ENCODE measurements at places on chromosomes 11 and 22.

DNA sequence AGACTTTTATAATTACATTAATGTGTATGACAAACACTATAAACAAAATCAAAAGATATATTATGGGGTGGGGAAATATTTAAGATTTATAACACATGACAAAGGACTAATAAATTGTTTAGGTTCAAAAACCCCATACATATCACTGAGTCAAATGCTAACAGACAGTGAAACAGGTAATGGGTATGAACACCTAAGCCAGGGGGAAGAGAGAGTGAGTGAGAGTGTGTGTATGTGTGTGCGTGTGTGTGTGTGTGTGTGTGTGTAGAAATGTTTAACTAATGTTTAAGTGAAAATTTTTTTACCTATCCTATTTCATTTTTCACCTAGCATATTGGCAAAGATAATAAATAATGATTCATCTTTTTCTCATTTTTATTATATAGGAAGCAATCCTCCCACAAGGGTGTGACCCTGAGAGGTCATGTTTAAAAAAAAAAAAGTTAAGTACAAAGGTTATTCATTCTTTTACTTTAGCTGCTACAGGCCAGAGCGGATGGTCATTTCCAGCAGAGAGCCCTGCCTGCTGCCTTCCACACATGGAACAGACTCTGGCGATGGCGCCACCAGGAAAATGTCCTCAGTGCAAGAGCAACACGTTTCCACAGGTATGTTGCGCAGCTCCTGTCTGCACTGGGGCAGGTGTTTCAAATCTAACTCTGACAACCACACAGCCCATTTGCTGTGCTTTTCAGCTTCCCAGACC, 72.9 kb downstream of the PISD start:
- no peak for DNase-seq

- DNase-seq: no peak
Observed at GRCh38 chr22:32416556-32417085, 4.6 kb upstream of the RTCB start.

- no peak for DNase-seq
Observed at GRCh38 chr22:44186737-44187136, 6.0 kb downstream of the PARVG start.

GRCh38 chr22:23137905-23138561, 3.8 kb downstream of the RSPH14 start:
- no peak for DNase-seq

- no peak for DNase-seq
Observed at GRCh38 chr11:18479063-18479462, 23.4 kb downstream of the LDHAL6A start.

DNA sequence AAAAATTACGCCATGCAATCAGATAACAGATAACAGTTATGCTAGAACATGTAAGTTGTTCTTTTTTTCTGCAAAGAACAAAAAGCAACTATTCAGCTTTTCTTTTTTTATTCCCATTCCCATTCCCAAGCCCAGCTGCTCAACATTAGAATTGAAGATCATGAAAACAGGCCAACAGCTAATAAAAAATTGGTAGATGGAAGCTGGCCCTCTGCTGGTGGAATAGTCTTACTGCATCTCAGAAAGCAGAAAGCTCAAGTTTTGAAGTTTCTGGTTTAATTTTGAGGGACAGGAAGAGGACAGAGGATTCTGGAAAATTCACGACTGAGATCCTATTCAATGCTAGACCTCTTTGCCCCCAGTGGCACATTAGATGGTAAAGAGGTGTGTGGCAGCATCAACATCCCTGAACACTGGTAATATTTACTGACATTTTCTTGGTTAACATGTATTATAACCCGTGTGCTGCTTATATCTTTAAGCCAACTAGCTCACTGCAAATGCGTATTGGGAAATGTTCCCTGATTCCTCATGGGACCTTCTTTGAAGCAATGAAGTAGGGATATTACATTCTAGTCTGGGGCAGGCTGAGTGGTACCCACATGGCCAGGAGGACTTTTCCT, 591.2 kb downstream of the OPCML start:
- no peak for DNase-seq

GRCh38 chr11:12809864-12810567, 135.8 kb downstream of the TEAD1 start:
- DNase-seq: no peak

DNA sequence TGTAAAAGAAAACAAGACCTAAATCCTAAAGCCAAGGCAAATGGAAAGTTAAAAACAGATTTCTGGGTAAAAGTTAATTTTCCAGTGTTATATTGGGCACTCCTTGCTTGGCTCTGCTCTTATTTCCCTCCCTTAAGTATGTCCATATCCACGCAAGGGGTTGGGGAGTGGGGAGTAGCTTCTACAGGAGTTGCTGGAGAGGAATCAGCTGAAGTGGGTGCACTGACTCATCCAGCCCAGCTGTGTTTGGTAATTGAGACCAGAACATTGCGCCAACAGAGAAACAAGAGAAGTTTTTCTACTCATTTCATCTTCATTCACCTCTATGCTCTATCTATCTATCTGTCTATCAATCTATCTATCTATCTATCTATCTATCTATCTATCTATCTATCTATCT, 298.4 kb upstream of the PDGFD start:
- DNase-seq: no peak

GRCh38 chr11:26839911-26840698, 118.2 kb upstream of the SLC5A12 start:
- no peak for DNase-seq

DNA sequence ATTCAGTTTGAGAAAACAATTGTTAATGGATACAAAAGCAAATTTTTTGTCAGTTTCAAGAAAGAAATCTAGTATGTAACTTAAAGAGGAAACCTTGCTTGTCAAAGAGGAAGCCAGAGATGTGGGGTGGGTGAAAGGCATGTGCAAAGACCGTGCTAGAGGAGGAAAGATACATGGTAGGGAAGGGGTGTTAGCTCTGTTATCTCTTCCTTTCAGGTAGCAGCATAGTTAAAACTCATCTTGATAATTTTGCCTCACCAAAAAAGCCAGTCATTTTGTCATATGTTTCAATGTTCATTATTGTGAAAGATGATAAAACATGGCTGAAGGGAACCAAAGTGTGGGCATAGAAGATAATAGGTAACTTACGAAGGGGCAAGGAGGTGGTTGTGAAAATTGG, 2.6 kb upstream of the MS4A2 start:
- no peak for DNase-seq

GRCh38 chr11:65954771-65955170, 6.8 kb upstream of the SART1 start:
- DNase-seq: no peak
